ENCODE measurements at places on chromosomes 2 and 18. TPM values are rescaled to one million over a fixed set of nuclear protein-coding genes. Genes with fewer than 3 reads are reported as not detected.

The NCKAP1 gene
- total RNA-seq: 133 TPM

The UGT1A3 gene
- not detected for total RNA-seq

The TMEM178A gene
- 0.24 TPM for total RNA-seq

The SPRED2 gene
- 38.5 TPM for total RNA-seq

The IGFBP2 gene
- 587 TPM for total RNA-seq

The AGXT gene
- not detected for total RNA-seq

The CPSF3 gene
- 36.0 TPM for total RNA-seq

The STEAP3 gene
- total RNA-seq: 60.0 TPM

The CFAP221 gene
- total RNA-seq: 0.32 TPM

The MXD1 gene
- 4.7 TPM for total RNA-seq

The PROM2 gene
- 0.36 TPM for total RNA-seq

The CHST10 gene
- total RNA-seq: 12.5 TPM

The COQ10B gene
- total RNA-seq: 57.4 TPM

The WIPF1 gene
- total RNA-seq: 27.4 TPM

The MEP1B gene
- total RNA-seq: not detected

The ATRAID gene
- total RNA-seq: 153 TPM

The DSG2 gene
- 0.12 TPM for total RNA-seq
